Neural progenitor cell (in vitro differentiated cells): ENCODE measurements at places on chromosomes 1 and 21. TPM values are rescaled to one million over a fixed set of nuclear protein-coding genes. Genes with fewer than 3 reads are reported as not detected.

GRCh38 chr1:213162338-213162737 is 111.3 kb downstream of the RPS6KC1 start:
- DNase-seq: no peak

DNA sequence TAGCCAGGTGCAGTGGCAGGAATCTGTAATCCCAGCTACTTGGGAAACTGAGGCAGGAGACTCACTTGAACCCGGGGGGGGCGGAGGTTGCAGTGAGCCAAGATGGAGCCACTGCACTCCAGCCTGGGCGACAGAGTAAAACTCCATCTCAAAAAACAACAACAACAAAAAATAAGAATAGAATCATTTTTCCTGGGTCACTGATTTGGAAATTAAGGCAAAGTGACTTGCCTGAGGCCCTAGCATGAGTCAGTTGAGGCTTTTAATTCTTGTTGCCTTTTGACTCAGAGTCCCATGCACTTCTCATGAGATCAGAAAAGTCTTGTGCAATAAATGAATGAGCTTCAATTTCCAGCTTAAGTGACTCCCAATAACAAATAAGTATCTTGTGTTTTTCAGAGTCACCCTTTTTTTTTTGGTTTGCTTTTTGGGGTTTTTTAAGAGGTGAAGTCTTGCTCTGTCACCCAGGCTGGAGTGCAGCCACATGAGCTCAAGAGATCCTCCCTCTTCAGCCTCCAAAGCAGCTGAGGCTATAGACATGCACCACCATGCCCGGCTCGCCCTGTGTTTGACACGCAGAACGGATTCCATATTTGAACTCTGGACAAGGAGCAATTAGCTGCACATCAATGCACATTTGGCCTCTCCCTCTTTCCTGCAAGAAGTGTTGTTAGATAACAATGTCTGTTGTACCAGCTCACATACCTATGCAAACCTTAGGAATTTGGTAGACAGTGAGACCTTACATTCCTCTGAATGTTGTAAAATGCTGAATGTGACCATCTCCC is 3.4 kb upstream of the PLEKHM2 start:
- DNase-seq: no peak

GRCh38 chr1:6378096-6378746 is 15.3 kb downstream of the ACOT7 start:
- peak; percentile 43 for DNase-seq

- peak; percentile 53 for DNase-seq
Measured at GRCh38 chr1:178541829-178542553, 29.1 kb downstream of the TEX35 start.

DNA sequence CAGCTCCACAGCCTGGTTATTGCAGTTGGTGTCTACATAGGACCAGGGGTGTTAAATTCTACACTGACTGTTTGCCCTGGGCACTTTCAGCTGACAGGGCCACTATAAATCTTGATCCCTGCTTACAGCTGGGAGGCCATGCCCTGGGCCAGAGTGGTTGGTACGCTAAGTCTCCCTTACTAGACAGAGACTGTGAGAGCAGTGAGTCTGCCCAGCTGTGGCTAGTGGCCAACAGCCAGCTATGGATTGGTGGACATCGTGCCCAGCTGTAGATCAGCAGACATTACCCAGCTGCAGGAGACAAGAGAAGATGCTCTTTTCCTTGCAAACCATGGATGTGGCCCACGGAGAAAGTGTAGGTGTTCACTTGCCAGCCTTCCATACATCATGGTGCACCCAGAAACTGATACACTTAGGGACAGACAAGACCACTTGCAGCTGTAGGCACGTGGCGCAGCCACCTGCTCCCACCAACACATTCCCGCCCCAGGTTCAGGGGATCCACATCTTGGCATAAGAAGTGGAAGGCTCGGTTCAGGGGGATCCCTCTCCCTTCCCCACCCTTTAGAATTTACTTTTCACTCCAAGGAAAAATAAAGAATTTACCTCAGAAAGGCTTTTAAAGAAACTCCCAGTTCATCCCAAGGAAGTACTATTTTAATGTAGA is 16.4 kb upstream of the PAX7 start:
- DNase-seq: no peak

The PODN gene
- total RNA-seq: 0.09 TPM in 1 of 2 replicates, not detected in the other

DNA sequence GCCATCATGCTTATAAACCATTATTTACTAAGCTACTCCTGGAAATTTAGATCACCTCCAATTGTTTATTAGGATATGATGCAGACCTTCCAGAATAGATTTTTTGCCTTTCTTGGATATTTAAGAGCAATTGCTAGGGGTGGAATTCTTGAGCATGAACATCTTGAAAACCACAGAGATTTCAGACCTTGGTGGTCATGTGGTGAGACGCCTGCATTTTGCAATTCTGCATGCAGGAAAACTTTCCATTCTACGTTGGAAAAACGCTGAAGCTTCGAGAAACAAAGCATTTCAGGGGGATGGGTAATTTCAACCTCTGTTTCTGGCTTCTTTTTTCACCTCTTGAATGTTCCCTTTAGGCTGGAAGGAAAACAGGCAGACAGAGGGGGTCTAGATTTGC is 596.3 kb downstream of the KIF26B start:
- DNase-seq: no peak

DNA sequence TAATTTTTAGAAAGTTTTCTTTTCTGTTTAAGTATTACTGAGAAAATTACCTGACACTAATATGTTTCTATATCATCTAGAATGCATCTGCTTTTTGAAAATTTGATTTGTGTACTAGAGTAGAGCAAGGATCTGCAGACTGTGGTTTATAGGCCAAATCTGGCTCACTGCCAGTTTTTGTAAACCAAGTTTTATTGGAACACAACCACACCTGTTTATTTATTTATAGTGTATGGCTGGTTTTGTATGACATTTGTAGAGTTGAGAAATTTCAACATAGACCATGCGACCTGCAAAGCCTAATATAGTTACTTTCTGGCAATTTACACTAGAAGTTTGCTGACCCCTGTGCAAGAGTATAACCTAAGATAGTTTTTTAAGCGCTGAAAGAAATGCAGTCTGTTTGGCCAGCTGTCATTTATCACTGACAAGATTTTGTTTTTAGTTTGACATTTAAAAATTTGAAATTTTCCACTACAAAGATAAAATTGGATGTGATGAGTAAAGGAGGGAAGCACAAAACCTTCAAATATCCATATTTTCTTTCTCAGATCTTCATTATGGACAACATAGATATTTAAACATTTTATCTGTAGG is 36.1 kb upstream of the CACYBP start:
- no peak for DNase-seq

GRCh38 chr1:66085600-66085999 is 292.9 kb downstream of the PDE4B start:
- DNase-seq: no peak

DNA sequence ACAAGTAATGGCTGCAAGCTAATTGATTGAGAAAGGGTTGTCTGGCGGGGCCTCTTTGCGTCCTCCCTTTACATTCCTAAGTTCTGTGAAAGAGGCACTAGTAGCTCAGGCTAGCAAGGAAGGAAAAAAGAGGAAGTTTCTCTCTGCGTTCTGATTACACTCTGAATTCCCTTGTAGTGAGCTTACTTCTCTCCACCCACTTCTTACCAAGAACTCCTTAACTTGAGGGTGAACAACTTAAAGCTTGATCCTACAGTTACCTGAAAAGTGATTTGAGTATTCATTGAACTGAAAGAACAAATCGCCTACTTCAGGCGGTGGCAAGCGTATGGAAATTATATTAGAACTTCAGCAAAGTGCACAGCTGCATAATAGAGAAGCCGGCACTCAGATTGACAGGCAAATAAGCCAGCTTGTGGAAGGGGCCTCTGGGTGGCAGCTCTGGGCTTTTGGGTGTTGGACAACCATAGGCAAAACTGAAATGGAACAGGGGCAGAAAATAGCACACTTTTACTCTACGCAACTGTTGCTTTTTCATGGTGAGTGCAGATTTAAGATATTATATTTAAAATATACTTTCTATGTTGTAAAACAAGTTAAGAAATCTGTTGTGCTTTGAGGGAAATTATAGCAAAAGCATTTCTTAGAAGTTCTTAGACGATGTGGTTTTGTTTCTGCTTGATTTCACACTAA is 464.5 kb downstream of the USP25 start:
- peak; percentile 81 for DNase-seq

GRCh38 chr1:174800876-174801275 is 198.9 kb upstream of the CACYBP start:
- no peak for DNase-seq

- peak; percentile 21 for DNase-seq
Measured at GRCh38 chr1:111516005-111516535, 12.6 kb upstream of the ADORA3 start.

DNA sequence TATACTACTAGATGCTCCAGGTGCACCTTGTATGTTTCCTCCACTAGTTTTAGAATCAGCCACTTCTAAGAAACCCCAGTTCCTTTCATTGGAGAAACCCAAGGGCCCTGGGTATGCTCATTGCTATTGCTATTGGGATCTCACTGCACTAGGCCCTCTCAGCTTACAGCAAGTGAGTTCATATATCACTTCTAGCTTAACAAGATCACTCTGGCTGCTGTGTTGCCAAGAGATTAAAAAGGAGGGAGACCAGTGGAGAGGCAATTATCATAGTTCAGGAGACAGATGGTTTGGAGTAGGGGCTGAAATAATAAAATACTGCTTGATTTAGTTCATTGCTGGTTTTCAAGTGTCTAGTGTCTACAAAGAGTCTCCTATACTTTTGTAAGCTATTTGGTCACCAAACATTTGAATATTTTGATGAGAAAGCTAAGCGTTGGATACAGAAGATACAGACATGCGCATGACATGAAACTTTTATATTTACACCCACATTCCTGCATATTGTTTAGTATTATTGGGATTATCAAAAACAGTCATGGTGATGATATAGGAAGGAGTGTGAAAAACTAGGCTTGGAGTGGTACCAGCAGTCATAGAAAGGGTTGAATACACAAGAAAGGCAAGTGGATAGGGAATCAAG is 671.9 kb downstream of the ADGRL2 start:
- DNase-seq: no peak

DNA sequence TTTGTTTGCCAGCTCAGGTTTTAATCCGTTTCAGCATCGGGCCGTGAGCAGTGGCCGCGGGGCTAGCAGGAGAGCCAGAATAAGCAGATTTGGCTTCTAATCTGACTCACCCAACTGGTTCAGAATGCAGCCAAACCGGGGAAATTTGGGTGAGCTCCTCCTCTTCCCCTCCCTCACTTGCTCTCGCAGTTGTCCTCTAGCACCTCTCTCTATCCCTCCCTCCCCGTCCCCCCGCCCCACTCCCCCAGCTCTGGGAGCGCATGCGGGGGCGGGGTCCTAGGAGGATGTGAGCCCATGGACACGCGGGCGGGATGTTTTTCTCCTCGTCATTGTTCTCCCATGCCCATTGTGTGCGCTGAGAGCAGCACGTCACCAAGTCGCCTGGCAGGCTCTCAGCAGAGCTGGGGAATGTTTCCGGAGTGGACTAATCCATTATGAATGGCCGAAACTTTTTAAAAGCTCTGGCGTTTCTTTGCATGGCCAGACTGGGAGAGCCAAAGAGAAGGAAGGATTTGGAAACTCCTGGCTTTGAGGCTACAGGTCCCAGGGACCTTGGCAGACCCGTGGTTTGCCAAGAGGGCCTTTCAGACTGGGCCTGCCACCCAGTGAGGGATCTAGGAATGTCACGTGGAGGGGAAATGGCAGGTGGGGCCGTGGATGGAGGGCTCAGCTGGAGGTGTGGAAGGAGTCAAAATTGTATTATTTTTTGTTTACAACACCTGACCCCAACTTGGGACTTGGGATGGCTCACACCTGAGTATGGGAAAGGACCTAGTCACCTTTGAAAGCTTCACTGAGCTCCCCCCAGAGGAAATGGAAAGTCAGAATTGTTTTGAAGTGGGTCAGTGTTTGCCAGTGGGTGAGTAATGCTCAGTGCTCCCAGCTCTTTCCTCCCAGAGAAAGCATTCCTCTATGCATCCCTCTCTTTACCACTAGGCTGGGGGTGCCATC is 39.2 kb downstream of the CDK18 start:
- DNase-seq: peak; percentile 94

The PHF13 gene
- total RNA-seq: 32.0 and 35.6 TPM in 2 replicates

The FHAD1 gene
- total RNA-seq: 2.9 and 9.1 TPM in 2 replicates

- no peak for DNase-seq
Measured at GRCh38 chr1:7610106-7610731, 160.9 kb upstream of the VAMP3 start.

- peak; percentile 86 for DNase-seq
Measured at GRCh38 chr1:26275580-26276431, 4.1 kb upstream of the SH3BGRL3 start.

The GNL2 gene
- total RNA-seq: 48.9 and 67.1 TPM in 2 replicates

The NTMT2 gene
- not detected in 2 replicates for total RNA-seq

GRCh38 chr1:172642970-172643369 is 15.9 kb upstream of the FASLG start:
- DNase-seq: no peak

The GJB5 gene
- total RNA-seq: not detected in 2 replicates

The JAM2 gene
- 1.9 and 3.5 TPM in 2 replicates for total RNA-seq

The CLEC20A gene
- not detected in 2 replicates for total RNA-seq

The OTUD3 gene
- 22.3 and 28.6 TPM in 2 replicates for total RNA-seq

DNA sequence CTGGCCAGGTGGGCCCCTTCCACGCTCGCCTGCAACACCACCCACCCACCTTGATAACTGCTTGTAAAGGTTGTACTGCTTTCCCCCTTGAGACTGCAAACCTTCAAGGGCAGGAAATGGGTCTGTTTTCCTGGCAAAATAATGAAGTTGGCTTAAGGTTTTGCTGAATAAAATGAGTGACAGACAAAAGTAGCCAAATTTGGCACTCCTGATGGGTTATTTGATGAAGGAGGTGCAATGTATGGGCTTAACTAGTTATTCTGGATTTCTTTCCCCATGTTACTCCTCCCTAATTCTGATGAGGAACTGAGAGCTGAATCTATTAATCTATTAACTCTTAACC is 14.6 kb upstream of the HLCS start:
- no peak for DNase-seq

The MPL gene
- 0.09 TPM in 1 of 2 replicates, not detected in the other for total RNA-seq

DNA sequence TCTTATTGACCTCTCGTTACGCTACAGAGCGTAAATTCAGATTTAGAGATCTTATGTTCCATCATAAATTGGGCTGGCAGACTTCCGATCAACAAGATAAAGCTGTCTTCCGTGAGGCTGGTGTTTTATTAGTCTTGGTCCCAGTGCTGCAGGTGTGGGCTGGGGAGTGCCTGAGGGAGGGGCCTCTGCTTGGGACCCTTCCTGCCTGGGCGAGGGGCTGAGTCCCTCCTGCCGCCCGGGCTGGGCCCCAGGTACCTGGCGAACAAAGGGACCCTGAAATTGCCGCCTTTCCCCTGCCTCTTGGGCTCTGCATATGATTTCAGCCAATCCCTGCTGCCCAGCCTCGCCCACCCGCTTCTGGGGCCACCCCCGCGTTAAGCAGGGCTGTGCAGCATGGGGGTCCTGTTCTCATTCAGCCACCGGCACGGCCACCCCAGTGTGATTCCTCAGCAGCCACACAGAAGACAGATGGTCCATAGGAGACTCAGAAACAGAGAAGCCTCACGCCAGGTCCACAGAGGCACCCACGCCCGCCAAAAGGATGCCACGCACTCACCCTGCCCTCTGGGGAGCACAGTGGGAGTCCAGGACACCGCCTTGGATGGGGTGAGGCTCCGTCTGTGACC is 6.1 kb upstream of the SAMD11 start:
- no peak for DNase-seq

- no peak for DNase-seq
Measured at GRCh38 chr1:181630838-181631237, 147.5 kb downstream of the CACNA1E start.
